C1 segment of cervical spinal cord (tissue), 14 donors: ENCODE measurements at places on chromosomes 7 and 10.

GRCh38 chr10:53508197-53508596 lies 735.6 kb upstream of the MBL2 start:
- DNase-seq: no peak

DNA sequence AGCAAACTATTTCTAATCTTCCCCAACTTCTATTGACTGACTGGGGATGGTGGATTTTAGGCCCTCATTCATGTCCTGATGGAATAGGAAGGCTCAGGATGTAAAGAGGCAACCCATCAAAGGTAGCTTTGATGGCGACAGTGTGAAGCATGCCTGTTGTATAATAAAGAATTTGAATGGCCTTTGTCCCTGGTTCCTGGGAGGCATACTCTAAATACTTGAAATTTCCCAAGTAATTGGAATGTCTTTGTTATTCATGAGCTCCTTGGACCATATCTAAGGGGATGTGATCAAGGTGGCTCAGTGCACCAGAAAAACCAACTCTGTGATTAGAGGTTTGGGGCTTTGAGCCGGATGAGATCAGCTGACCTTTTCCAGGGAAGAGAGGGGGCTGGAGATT lies 264.5 kb upstream of the NEBL start:
- DNase-seq: no peak

DNA sequence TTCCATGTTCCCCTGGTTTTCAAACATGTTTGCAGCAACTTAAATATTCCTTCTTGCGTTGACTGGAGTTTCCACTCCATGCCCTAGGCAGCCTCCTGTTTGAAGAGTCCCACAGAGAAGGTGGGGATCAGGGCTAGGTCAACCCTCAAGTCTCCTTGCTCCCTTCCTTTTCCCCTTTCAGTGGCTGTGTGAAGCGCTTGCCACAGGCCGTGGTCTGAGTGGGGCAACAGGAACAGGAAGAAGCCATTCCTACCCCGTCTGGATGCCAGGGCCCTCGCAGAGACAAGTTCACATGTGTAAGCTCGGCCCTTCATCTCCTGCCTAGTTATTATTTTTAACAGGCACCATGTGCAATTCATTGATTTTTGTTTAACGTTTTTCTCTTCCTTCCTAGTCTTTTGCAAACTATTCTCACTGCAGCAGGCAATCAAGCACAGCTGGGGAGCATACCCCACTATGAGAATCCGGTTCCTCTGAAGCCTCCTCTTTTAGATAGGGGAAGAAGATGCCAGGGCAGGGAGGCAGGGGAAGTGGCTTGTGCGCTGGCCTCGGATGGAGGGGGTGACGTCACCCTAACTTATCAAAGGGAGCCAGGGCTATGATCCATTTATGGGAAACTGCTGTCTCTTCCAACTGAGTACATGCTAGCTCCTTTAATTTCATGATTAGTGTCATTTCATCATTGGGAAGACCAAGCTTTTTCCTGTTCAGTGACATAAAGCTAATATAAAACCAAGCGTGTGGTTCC lies 64.2 kb downstream of the PRLHR start:
- DNase-seq: no peak

DNA sequence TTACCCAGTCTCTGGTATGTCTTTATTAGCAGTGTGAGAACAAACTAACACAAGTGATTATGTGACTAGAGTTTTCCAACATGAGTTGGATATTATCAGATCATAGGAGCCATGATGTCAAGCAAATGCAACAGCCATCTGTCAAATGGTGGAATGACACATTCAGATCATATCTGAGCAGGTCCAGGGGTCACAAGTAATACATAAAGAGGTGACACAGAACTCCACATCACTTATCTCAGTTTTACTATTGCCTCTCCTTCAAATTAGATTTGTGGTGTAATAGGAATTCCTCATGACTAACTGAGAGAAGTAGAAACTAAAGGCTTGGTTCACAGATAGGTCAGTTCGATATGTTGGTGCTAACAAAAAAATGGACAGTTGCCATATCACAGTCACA lies 12.2 kb upstream of the SAMD9L start:
- DNase-seq: no peak

DNA sequence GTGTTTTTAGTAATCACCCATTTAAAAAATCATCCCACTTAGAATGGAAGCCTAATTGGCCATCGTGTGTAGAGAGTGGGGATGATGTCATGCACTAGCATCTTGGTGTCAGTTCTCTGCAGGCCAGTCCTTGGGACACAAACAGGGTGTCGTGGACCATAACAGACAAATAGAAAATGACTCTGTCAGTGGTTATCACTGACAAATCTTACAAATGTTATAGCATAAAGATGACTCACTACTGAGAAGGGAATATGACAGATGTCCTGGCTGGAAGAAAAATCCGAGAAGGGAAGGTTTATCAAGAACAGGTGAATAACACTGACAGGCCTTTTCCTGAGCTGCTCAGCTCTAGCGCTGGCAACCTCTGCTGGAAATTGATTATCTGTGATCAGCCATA lies 10.6 kb downstream of the CABCOCO1 start:
- no peak for DNase-seq

DNA sequence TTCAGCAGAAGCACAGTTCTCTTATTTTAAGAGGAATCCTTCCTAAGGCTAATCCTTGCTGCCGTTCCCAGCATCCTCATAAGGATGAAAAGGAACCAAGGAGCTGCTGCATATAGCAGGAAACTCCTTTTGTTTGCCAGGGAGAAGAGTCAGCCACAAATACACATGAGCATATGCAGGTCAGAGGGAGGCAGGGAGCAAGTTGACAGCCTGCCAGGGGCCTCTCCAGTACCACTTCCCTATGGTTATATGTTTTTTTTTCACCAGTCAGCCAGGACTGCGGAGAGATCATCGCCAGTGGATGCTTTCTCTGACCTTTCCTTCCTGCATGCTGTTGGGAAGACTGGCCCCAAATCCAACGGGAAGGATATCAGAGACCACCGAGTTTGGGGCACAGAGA lies 39.8 kb downstream of the SLC35B4 start:
- no peak for DNase-seq

- no peak for DNase-seq
These were observed 2.1 kb downstream of the ANK3 start for GRCh38 chr10:60387531-60387930.

- no peak for DNase-seq
These were observed 16.6 kb upstream of the ITIH2 start for GRCh38 chr10:7686351-7687171.

GRCh38 chr10:102604439-102604841 lies 39.8 kb upstream of the TRIM8 start:
- no peak for DNase-seq

- no peak for DNase-seq
These were observed 129.8 kb upstream of the CHST15 start for GRCh38 chr10:124222988-124223710.

- DNase-seq: no peak
These were observed 15.5 kb upstream of the PTPRN2 start for GRCh38 chr7:158602905-158603772.
